ENCODE measurements at places on chromosomes 6 and 20. TPM values are rescaled to one million over a fixed set of nuclear protein-coding genes. Genes with fewer than 3 reads are reported as not detected.

DNA sequence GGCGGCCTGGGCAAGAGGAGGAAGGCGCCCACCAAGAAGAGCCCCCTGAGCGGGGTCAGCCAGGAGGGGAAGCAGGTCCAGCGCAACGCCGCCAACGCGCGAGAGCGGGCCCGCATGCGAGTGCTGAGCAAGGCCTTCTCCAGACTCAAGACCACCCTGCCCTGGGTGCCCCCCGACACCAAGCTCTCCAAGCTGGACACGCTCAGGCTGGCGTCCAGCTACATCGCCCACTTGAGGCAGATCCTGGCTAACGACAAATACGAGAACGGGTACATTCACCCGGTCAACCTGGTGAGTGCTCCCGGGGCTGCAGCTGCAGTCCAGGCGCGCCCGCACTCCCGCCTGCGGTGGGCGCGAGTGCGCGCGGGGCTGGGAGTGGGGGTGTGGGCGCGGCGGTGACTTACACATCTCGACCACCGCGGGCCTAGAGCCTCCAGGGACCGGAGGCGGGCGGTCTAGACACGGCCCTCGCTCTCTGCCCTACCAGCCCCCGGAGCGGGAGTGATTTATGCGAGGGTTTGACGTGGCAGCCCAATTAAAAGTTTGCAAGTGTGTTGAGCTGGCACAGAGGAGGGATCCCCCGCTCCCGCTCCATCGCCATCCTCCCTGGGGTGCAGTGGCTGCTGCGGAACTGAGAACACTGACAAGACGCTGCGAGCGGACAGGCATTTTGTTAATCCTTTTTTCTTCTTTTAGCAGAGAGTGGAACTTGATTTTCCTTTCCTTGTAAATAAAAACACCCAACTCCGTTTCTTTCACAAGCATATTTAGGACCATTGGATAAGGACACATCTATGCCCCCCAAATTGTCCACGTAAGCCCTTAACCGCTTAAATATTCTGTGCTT lies 867 bp downstream of the TCF21 start:
- peak overlapping the region; percentile 93 for H3K4me3 ChIP-seq
- peak; percentile 62 for DNase-seq
- H3K36me3 ChIP-seq: no peaks in the 10 kb centered on the region
- H3K27me3 ChIP-seq: peaks cover 93% of the 10 kb centered on the region
- H3K4me1 ChIP-seq: peaks cover 36% of the 10 kb centered on the region

GRCh38 chr6:169839493-169839892 lies 88.1 kb downstream of the ERMARD start:
- no peak overlapping the region for H3K27ac ChIP-seq
- no peaks in the 10 kb centered on the region for H3K4me1 ChIP-seq
- H3K27me3 ChIP-seq: no peaks in the 10 kb centered on the region
- no peak for DNase-seq

DNA sequence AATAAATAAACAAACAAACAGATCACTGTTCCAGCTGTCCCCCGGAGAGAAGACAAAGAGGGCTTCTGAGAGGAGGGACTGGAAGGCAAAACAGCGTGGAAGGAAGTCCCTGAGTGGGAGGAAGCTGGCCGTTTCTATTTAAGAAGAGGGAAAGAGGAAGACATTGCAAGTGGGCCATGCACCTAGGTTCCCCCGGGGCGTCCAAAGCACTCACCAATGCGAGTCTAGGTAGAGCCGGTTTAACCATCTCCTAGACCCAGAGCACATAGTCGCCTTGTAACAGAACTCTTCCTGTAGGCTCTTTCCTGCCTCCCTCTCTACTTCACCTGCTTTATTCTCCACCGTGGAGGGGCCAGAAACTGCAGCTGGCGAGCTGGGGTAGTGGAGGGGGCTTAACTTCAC lies 158.4 kb downstream of the ZDHHC14 start:
- no peak for DNase-seq
- no peak overlapping the region for H3K4me3 ChIP-seq
- H3K36me3 ChIP-seq: peaks cover 8% of the 10 kb centered on the region
- H3K4me1 ChIP-seq: peaks cover 34% of the 10 kb centered on the region
- H3K27me3 ChIP-seq: no peaks in the 10 kb centered on the region

The C20orf204 gene
- total RNA-seq: 2.1 TPM

The C6orf15 gene
- total RNA-seq: not detected

The MAFB gene
- 6.7 TPM for total RNA-seq

GRCh38 chr6:1604158-1605003 lies 5.3 kb upstream of the FOXC1 start:
- peak overlapping the region; percentile 57 for H3K4me3 ChIP-seq
- H3K27ac ChIP-seq: no peak overlapping the region
- peaks cover 40% of the 10 kb centered on the region for H3K4me1 ChIP-seq
- peak; percentile 83 for DNase-seq
- no peaks in the 10 kb centered on the region for H3K36me3 ChIP-seq

DNA sequence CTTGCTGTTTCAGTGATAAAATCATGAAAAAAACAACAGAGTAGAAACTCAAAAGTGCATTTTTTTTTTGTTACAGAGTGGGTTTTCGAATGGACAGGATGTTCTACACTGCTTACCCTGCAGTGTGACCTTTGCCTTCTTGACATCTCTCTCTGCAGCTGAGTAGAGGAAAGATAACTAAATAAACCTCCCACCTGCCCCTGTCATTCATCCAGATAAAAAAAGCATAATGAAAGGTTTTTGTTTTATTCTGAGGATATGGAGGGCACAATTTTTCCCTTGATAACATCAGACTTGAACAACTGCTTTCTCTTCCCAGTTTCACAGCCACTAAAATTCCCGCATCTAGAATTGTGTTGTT lies 193.6 kb upstream of the FOXQ1 start:
- no peak overlapping the region for H3K4me3 ChIP-seq
- DNase-seq: no peak
- peaks cover 8% of the 10 kb centered on the region for H3K27me3 ChIP-seq
- H3K27ac ChIP-seq: no peak overlapping the region
- H3K36me3 ChIP-seq: no peaks in the 10 kb centered on the region
- H3K4me1 ChIP-seq: peaks cover 6% of the 10 kb centered on the region

- H3K27me3 ChIP-seq: no peaks in the 10 kb centered on the region
- DNase-seq: no peak
- H3K4me1 ChIP-seq: peaks cover 33% of the 10 kb centered on the region
- H3K4me3 ChIP-seq: no peak overlapping the region
- peaks cover 4% of the 10 kb centered on the region for H3K36me3 ChIP-seq
- H3K27ac ChIP-seq: no peak overlapping the region
Measured at GRCh38 chr6:33604941-33605854, 15.9 kb upstream of the ITPR3 start.

DNA sequence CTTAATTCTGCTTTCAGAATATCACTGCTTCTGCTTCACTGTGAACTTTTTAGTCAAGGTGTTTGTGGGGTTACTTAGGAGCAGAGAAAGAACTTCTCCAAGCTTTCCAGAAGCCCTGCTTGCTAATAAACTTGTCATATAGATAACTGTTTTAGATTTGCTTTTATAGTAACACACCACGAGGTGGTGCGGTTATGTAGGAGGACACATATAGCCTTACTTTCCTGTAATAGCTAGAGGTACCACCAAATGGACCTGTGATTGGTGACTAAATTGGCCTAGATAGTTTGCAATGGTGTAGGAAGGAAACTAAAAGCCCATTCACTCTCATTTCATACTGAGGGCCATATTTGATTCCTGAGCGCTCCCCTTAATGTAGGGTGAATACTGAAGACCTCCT lies 52.3 kb upstream of the BCLAF1 start:
- H3K27ac ChIP-seq: no peak overlapping the region
- no peak overlapping the region for H3K4me3 ChIP-seq
- no peak for DNase-seq
- peaks cover 19% of the 10 kb centered on the region for H3K36me3 ChIP-seq

The TCF15 gene
- 3.8 TPM for total RNA-seq

DNA sequence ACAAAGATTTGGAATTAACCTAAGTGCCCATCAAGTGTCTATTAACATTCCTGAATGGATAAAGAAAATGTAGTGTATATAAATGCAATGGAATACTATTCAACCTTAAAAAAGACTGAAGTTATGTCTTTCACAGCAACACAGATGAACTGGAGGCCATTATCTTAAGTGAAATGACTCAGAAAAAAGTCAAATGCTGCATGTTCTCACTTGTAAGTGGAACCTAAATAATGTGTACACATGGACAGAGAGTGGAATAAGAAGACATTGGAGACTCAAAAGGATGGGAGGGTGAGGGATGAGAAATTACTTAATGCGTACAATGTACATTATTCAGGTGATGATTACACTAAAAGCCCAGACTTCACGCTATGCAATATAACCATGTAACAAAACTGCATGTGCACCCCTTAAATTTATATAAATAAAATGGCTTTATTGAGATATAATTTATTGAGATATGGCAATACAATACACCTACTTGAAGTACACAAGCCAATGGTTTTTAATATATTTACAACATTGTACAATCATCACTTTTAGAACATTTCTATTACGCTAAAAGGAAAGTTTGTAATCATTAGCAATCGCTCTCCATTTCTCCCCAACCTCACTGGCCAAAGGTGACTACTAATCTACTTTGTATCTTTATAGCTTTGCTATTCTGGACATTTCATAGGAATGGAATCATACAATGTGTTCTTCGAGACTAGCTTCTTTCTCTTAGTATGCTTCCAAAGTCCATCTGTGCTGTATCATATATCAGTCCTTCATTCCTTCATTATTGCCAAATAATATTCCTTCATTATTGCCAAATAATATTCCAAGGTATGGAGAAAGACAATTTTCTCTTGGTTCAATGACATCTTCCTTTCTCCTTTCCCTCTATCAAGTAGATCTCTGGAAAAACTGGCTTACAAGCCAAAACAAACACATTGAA lies 5.8 kb downstream of the STX7 start:
- peaks cover 10% of the 10 kb centered on the region for H3K36me3 ChIP-seq
- H3K4me1 ChIP-seq: peaks cover 22% of the 10 kb centered on the region
- no peak for DNase-seq
- no peaks in the 10 kb centered on the region for H3K27me3 ChIP-seq
- no peak overlapping the region for H3K27ac ChIP-seq

DNA sequence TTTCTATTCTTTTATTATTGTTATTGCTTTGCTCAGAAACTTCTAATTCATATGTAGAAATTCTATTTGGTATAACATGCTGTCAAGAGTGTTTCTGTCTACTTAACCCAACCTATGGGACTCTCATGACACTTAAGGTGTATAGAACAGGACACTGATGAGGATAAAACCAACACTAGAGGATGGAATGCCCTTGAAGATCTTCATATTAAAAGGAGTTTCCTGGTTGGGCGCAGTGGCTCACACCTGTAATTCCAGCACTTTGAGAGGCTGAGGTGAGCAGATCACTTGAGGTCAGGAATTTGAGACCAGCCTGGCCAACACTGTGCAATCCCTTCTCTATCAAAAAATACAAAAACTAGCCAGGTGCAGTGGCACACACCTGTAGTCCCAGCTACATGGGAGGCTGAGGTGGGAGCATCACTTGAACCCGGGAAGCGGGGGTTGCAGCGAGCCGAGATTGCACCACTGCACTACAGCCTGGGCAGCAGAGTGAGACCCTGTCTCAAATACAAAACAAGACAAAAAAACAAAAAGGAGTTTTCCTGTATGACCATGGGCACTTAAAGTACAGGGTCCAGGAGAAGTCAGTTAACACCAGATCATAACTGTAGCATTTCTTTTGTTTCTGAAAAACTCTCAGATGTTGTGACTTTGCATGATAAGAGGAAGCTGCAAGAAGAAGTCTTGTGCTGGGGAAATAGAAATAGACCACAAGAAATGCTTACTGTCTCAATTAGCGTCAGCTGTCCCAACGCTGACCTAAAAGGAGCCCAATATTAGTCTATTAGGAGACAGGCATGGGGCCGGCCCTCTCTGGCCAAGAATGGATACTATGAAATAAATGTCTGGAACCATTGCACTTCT lies 38.9 kb upstream of the CD2AP start:
- no peak for DNase-seq
- no peak overlapping the region for H3K27ac ChIP-seq
- no peaks in the 10 kb centered on the region for H3K27me3 ChIP-seq
- no peak overlapping the region for H3K4me3 ChIP-seq

The SMIM29 gene
- total RNA-seq: 15.1 TPM

The SCGN gene
- total RNA-seq: not detected

The GRM1 gene
- total RNA-seq: 0.41 TPM

GRCh38 chr6:161482517-161482858 lies 208.6 kb upstream of the AGPAT4 start:
- no peaks in the 10 kb centered on the region for H3K36me3 ChIP-seq
- H3K27me3 ChIP-seq: no peaks in the 10 kb centered on the region
- H3K4me3 ChIP-seq: no peak overlapping the region
- DNase-seq: no peak
- H3K4me1 ChIP-seq: peaks cover 13% of the 10 kb centered on the region
- H3K27ac ChIP-seq: no peak overlapping the region

DNA sequence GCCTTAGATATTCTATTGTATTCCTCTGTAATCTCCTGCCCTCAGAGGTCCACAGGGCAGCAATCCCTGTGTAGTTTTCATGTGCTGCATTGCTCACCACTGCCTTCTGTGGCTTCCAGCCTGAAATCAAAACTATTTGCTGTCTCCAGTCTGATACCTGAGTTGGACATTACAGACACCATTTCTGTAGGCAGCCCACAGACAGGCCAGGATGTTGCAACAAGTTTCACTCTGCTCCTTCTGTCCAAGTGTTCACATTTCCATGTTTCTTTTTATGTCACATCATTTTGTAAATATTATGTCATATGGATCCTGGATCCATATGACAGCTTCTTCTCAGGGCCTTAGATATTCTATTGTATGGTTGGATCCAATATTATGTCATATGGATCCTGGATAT lies 21.7 kb downstream of the ECI2 start:
- peaks cover 25% of the 10 kb centered on the region for H3K36me3 ChIP-seq
- no peak for DNase-seq
- H3K27ac ChIP-seq: no peak overlapping the region
- H3K27me3 ChIP-seq: no peaks in the 10 kb centered on the region

DNA sequence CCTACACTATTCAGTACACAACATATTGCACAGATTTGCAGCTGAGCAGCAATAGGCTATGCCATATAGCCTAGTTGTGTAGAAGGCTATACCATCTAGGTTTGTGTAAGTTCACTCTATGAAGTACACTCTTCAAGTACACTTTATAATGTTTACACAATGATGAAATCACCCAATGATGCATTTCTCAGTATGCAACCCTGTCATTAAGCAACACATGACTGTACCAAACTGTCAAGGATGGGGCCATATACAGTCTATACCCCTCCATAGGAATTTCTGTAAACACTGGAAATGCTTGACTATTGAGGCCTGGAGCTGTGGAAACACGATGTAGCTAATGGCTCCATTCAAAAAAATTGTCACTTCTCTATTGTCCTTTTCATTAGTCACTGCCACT lies 535.4 kb downstream of the EPM2A start:
- DNase-seq: no peak
- H3K27me3 ChIP-seq: no peaks in the 10 kb centered on the region
- H3K4me1 ChIP-seq: 0 out of 2 replicates have a peak, but pooled peaks cover 2% of the 10 kb centered on the region
- H3K4me3 ChIP-seq: no peak overlapping the region
- H3K36me3 ChIP-seq: no peaks in the 10 kb centered on the region
- H3K27ac ChIP-seq: no peak overlapping the region

- peaks cover 6% of the 10 kb centered on the region for H3K27me3 ChIP-seq
- no peak overlapping the region for H3K27ac ChIP-seq
- H3K36me3 ChIP-seq: peaks cover 14% of the 10 kb centered on the region
Measured at GRCh38 chr6:1424306-1424927, 35.0 kb downstream of the FOXF2 start.

- no peak for DNase-seq
- no peaks in the 10 kb centered on the region for H3K27me3 ChIP-seq
- peaks cover 10% of the 10 kb centered on the region for H3K36me3 ChIP-seq
- no peak overlapping the region for H3K27ac ChIP-seq
Measured at GRCh38 chr6:105310371-105310770, 92.5 kb downstream of the PREP start.
